AG04449 (cell line): ENCODE measurements at places on chromosomes 3 and 15.

DNA sequence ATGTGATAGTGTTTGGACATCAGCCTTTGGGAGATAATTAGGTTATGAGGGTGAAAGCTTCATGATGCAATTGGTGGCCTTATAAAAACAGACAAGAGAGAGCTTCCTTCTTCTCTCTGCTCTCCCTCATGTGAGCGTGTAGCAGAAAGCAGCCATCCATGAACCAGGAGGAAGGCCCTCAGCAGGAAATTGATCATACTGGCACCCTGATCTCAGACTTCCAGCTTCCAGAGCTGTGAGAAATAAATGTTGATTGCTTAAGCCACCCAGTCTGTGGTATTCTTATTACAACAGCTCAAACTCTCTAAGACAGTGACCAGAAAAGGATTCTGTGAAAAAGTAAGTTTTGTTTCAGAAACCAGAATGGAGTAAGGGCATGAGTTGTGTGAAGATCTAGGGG is 13.3 kb downstream of the STAC start:
- no peak for DNase-seq

DNA sequence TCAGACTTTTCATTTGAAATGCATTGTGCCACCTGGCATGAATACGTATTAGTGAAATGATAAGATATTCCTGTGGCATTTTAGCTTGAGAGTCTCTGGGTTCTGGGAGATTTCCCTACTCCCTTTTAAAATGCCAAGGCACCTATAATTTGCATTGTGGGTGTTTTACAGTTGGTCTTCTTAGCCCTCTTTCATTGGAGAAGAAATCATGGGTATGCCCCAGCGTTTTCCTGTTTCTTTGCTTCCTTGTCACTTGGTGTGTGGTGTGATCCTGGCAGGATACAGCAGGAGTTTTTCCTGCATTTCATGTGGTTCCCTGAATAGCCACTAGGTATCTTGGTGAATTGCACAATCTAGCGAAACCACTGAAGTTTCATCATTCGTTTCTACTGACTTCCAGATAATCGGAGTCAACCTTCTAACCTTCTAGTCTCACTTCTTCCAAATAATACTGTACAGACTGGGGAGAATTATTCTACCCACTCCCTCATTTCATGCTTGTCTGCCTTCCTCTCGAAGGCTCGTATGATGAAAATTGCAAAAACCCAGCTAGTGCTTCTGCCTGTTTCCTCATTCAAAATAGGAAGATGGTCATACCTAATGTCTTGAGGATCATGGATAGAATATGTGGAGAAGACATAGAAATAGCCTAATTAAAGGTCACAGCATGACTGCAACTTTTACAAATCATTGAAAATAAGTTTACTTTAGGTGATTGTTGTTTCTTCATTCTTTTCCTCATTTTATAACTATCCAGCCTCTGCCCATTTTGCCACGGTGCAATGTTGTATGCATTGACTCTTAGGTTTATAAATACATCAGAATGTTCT is 2.6 kb downstream of the BHLHE40 start:
- DNase-seq = no peak

- DNase-seq = no peak
Observed at GRCh38 chr15:93071469-93071936, 17.5 kb downstream of the RGMA start.

DNA sequence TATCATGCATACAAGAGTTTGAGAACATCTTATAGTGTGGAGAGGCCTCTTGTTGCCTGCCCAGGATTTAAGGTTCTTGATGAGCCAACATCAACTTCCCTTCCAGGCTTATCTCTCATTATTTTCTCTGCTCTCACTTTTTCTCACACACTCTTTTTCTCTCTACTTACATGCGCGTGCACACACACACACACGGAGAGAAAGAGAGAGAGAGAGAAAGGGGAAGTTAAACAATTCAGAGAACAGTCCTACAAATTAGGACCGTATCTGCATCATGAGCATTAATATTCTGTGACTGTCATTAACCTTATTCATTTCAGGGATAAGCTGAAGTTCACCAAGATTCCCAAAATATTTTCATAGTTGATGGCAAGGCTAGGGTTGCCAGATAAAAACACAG is 269.0 kb downstream of the ZNF621 start:
- DNase-seq = no peak

DNA sequence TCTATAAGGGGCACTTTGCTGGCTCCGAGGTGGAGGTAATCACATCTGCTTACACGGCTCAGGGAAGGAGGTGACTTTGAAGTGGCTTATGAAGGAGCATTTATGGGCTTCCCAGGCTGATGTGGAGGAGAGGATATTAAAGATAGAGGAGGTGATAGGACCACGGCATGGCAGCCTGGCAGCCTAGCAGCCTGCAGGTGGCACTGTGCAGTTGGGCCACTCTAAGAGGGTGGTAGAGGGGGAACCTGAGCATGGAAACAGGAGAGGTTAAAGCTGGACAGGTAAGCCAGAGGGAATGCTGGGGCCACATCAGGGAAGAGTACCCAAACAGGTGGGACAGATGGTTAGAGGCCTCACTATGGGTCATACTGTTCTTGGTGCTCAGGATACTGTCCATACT is 375.0 kb downstream of the WDR72 start:
- no peak for DNase-seq

GRCh38 chr3:127482216-127483004 is 108.1 kb downstream of the TPRA1 start:
- no peak for DNase-seq

- peak; percentile 95 for DNase-seq
Observed at GRCh38 chr3:172082269-172082668, 42.9 kb downstream of the FNDC3B start.

- no peak for DNase-seq
Observed at GRCh38 chr3:189572249-189572648, 58.9 kb upstream of the TP63 start.

DNA sequence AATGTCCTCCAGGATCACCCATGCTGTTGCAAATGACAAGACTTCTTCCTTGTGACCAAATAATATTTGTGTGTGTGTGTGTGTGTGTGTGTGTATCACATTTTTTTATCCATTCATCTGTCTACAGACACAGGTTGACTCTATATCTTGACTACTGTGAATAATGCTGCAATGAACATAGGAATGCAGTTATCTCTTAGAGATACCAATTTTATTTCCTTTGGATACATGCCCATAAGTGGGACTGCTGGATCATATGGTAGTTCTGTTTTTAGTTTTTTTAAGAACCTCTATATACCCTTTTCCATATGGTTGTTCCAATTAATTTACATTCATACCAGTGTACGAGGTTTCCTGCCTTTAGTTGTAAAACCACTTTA is 41.7 kb downstream of the GPR176 start:
- no peak for DNase-seq

DNA sequence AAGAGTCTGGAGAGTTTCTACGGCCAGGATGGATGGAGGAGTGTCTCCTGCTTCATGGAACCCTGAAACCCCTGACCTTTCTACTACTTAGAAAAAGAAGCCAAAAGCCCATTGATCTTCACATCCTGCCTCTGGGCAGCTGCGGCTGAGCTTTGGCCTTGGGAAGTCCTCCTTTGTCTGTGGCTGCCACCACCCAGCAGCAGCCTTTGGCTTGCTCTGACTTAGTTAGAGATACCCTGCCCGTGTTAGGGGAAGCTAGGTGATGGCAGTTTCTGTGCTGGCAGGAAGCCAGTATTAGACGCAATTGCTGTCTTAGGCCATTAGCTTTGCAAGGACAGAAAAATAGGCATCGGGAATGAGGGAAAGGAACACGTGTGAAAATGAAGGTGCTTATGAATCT is 18.8 kb downstream of the APH1B start:
- DNase-seq = no peak

GRCh38 chr3:72289692-72290071 is 504.7 kb upstream of the PROK2 start:
- DNase-seq = no peak

GRCh38 chr3:148955544-148956346 is 35.6 kb upstream of the GYG1 start:
- DNase-seq = peak; percentile 89

DNA sequence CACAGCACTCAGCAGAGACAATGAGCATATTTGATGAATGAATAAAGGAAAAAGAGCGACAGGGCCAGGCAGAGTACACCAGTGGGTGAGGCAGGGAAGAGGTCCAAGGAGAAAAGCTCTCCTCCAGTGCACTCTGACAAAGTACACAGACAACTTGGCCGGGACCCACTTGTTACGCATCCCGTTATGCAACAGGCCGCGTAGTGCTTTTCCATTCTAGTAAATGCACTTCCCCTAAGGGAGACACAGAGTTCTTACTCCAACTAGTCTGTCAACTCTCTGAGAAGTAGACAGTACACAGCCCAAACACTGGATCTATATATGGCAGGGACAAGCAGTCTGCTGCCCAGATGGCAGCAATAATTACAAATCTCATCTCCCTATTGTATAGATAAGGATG is 18.5 kb downstream of the LARP6 start:
- no peak for DNase-seq

GRCh38 chr15:71346464-71346863 is 231.2 kb downstream of the THSD4 start:
- no peak for DNase-seq

- no peak for DNase-seq
Observed at GRCh38 chr3:73511571-73512525, 112.9 kb downstream of the PDZRN3 start.

DNA sequence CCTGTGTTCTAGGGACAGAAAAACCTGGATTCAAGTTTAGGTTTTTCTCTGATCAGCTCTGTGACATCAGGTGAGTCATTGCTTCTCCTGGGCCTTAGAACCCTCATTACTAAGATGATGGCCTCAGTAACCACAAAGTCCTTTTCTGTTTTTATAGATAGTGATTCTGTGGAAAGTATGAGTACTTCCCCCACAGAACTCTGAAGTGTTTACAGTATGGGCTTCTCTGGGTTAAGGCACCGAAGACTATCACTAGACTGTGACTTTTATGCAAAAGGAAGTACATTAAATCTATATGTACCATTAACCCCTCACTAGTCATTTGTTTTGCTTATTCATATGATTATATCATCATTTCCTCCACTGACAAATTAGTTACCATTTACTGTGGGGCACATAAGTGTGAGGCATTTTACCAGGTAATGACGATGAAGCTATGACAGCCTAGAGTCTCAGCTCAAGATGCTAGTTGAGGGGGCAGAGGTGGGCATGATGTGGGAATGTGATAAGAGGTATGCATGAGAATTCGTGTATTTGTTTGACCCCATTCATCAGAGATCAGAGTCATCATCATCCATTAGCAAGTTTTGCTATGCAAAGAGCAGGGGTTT is 15.0 kb upstream of the RORA start:
- DNase-seq = no peak

- no peak for DNase-seq
Observed at GRCh38 chr15:83484636-83485035, 37.5 kb downstream of the SH3GL3 start.

DNA sequence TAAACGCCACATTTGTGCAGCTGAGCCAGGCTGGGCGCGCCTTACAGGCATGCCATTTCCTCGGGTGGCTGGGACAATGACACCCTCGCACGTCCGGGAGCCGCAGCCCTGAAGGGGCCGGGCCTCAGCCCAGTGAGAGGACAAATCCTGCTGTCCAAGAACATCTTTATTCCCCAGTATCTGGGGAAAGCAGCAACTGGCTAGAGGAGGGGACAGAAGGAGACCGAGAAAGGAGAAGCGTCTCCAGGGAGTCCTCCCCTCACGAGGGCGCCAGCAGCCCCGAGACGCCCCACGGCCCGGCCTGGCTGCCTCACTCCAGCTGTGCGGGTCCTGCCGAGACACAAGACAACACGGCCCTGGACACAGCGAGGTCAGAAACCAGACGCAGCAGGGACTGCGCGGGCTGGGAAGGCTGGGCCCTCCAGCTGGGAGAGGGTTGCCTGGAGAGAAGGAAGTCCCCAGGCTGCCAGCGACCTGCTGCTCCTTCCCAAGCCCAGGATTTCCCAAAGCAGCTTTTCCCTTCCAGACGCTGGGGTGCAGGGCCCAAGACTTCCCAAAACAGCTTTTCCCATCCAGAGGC is 130.2 kb downstream of the CHSY1 start:
- DNase-seq = no peak

DNA sequence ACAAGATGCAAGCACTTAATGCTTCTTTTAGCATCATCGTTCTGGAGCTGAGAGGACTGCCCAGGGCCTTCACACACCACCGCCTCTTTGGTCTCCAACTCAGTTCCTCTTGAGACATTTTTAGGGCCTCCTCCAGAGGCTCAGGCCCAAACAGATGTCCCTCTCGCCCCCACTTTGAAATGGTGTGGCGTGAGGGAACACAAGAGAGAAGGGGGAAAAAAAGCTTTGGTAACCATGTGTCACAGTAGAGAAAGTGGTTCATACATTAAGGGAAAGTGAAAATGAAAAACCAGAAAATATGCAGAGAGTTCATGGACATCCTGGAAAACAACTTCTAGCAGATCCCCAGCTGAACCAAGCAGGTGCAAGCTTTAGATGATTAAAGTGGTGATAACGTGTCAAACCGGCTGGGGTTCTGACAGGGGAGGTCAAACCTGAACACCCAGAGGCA is 33.1 kb upstream of the FOXP1 start:
- no peak for DNase-seq

DNA sequence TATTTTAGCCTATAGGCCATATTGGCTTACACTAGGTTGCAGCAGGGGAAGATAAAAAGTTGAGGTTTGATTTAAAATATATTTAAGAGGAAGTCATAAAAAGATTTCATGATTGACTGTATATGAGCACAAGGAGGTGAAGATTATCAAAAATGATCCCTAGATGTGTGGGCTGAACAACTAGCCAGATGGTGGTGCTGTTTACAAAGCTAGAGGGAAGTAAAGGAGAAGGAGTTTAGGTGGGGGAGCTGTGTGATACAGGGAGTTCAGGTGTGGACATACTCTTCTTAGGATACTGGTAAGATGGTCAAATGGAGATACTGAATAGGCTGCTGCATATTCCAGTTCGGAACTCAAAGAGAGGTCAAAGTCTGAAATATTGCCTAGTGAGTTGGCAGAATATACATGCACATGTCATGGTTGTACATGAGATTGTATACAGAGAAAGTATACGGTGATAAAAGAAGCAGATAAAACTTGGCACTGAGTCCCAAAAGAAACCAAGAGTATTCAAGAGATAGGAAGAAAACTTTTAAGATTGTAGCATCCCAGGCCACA is 727.8 kb downstream of the NLGN1 start:
- DNase-seq = no peak

GRCh38 chr3:160474416-160474838 is 24.8 kb upstream of the TRIM59 start:
- DNase-seq = no peak

DNA sequence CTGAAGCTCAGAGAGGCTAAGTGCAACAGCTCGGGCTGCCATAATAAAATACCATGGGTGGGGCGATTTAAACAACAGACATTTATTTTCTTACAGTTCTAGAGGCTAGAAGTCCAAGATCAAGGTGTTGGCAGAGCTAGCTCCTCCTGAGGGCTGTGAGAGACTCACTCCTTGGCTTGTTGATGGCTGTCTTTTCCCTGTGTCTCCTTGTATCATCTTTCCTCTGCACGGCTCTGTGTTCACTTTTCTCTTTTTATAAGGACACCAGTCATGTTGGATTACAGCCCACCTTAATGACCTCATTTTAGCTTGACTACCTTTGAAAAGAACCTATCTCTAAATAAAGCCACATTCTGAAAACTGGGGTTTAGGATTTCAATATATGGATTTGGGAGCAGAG is 129.7 kb downstream of the RPL22L1 start:
- no peak for DNase-seq
